Suprapubic skin (tissue), 4 donors: ENCODE measurements at places on chromosomes 12 and 14.
A peak's percentile ranks its signal among the peaks of the same experiment; 100 is the strongest.

DNA sequence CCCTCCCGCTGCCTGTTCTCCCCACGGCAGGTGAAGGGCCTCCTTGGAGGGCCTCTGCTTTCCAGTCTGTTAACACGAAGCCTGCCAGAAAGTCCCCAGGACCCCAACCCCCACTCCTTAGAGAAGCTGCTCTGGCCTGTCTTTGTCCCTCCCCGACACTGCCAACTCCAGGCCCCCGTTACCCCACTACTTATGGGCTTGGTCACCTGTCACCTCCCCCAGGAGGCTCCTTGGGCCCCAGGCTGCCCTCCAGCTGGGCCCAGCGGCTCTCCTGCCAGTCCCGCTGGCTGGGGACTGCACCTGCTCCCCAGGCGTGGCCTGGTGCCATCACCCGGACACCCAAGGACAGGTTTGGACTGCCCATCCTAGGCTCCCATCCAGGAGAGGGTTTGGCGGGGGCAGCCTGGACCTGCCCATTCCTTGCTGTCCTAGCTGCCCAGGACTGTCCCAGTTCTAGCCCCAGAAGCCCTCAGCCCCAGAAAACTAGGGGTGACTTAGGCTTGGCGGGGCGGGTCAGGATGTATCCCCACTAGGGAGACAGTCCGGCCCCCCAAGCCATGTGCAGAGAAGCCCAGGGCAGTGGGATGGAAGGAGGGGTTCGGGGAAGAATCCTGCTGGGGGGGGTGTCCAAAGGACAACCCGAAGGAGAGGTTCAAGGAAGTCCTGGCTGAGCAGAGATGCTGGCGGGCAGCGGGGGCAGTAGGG, 155.7 kb upstream of the C14orf180 start:
- H3K4me1 ChIP-seq, result peaks cover 4% of the 10 kb centered on the region
- H3K27me3 ChIP-seq, result peaks cover 53% of the 10 kb centered on the region
- no peak overlapping the region for H3K27ac ChIP-seq
- H3K36me3 ChIP-seq, result no peaks in the 10 kb centered on the region
- no peak overlapping the region for H3K4me3 ChIP-seq
- peak; percentile 55 for DNase-seq

GRCh38 chr14:99736603-99737371, 52.7 kb downstream of the CYP46A1 start:
- no peak overlapping the region for H3K27ac ChIP-seq
- peaks cover 28% of the 10 kb centered on the region for H3K4me1 ChIP-seq
- no peak for DNase-seq

GRCh38 chr14:64800000-64800399, 79.7 kb downstream of the SPTB start:
- no peaks in the 10 kb centered on the region for H3K4me1 ChIP-seq
- peaks cover 3% of the 10 kb centered on the region for H3K27me3 ChIP-seq
- no peak overlapping the region for H3K4me3 ChIP-seq
- no peak overlapping the region for H3K27ac ChIP-seq
- no peaks in the 10 kb centered on the region for H3K36me3 ChIP-seq

DNA sequence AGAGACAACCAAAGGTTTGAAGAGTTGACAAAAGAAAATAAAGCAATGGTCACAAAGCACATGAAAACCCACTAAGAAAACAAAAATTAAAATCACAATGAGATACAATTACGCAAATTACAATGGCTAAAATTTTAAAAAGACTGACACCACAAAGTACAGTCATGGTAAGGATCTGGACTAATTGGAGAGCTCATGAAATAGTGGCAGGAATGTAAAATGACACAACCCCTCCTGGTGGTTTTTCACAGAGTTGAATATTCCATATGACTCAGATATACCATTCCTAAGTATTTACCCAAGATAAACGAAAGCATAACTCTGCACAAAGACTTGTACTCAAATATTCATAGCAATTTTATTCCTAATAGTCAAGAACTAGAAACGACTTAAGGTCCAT, 65.9 kb downstream of the NOVA1 start:
- H3K36me3 ChIP-seq, result no peaks in the 10 kb centered on the region
- H3K4me1 ChIP-seq, result peaks cover under 1% of the 10 kb centered on the region
- H3K4me3 ChIP-seq, result no peak overlapping the region
- no peak for DNase-seq
- no peaks in the 10 kb centered on the region for H3K27me3 ChIP-seq
- H3K27ac ChIP-seq, result no peak overlapping the region

DNA sequence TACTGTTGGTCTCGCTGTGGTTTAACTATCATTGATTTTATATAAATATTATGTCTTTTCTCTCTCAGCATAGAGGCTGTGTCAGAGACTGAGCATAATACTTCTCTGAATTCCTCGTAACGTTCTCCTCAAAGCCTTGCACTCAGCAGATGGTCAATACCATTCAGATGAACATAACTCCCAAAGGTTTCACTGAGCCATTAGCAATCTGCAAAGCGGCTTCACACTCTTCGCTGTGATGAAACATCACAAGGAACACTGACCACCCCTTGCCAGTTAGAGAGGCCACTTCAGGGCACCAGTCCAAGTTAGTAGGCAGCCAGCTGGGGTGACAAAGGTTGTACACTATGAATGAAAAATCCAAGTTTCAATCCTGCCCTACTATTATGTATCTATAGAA, 30.1 kb upstream of the STON2 start:
- H3K27me3 ChIP-seq, result no peaks in the 10 kb centered on the region
- no peak overlapping the region for H3K4me3 ChIP-seq

DNA sequence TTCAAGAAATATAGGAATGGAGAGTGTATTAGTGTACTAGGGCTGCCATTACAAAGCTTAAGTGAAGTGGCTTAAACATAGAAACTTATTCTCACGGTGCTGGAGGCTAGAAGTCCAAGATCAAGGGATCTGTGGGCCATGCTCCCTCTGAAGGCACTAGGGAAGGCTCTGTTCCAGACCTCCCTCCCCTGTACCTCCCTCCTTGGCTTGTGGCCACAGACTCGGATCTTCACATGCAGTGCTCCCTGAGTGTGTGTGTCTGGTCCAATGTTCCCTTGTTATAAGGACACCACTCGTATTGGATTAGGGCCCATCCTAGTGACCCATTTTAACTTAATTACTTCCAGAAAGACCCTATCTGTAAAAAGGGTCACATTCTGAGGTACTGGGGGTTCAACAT, 225.6 kb downstream of the VRK1 start:
- H3K27me3 ChIP-seq, result peaks cover 17% of the 10 kb centered on the region
- no peak overlapping the region for H3K27ac ChIP-seq
- H3K36me3 ChIP-seq, result no peaks in the 10 kb centered on the region
- H3K4me1 ChIP-seq, result no peaks in the 10 kb centered on the region
- H3K4me3 ChIP-seq, result no peak overlapping the region

DNA sequence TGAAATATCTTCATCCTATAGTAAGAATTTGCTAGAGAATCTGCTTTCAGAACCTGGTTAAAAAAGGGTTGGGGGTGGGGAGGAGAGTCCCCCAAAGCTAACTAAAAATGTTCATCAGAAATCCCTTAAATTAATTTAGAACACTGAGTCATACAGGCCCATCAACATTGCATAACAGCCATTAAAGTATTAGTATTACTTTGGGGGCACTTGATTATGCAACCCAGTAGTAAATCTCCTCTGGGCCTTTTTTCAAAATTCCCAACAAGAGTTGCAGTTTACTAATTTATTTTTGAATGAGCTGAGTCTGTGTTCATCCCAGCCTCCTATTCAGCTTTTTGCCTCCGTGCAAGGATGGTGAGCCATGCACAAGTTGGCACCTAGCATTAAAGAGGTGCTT, 8.8 kb upstream of the SLC24A4 start:
- no peak for DNase-seq
- H3K36me3 ChIP-seq, result no peaks in the 10 kb centered on the region
- peaks cover 9% of the 10 kb centered on the region for H3K27me3 ChIP-seq
- no peak overlapping the region for H3K27ac ChIP-seq

DNA sequence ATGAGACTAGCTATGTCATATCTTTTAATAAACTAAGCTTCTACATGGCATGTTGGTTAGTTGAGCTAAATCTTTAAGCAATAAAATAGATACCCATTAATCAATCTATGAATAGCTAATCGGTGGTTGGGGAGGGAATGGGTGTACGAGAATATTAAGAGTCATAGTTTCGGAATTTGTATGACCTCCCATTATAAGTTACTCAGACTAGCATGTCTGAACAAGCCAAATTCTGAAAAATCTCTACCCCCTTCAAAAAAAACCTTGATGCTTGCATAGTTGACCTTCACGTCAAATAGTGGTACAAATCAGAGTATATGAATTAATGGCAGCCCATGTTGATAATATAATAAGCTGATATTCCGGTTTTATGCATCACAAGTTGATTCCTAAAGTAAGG, 60.0 kb downstream of the PLEKHG7 start:
- H3K4me3 ChIP-seq, result no peak overlapping the region
- H3K36me3 ChIP-seq, result no peaks in the 10 kb centered on the region
- H3K27ac ChIP-seq, result no peak overlapping the region
- H3K4me1 ChIP-seq, result no peaks in the 10 kb centered on the region

GRCh38 chr12:104360157-104360556, 56.6 kb downstream of the EID3 start:
- no peaks in the 10 kb centered on the region for H3K4me1 ChIP-seq
- no peaks in the 10 kb centered on the region for H3K27me3 ChIP-seq
- DNase-seq, result no peak
- no peak overlapping the region for H3K4me3 ChIP-seq
- no peaks in the 10 kb centered on the region for H3K36me3 ChIP-seq
- H3K27ac ChIP-seq, result no peak overlapping the region

DNA sequence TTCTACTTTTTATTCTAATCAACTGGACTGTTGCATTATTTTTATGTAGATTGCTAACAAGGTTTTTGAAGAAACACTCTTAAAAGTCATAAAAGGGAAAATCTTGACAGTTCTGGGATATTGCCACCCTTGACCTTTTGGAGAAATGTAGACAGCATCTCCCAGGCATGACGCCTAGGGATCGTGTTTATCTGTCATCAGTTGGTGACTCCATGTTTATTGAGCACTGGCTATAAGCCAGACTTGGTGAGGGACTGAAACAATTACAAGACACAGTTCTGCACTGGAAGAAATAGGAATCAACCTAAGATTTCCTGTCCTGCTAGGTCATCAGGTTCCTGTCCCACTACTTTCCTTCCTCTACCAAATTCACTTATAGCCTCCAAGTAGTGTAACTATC, 34.5 kb downstream of the HMGA2 start:
- H3K27ac ChIP-seq, result no peak overlapping the region
- no peak for DNase-seq
- H3K4me3 ChIP-seq, result no peak overlapping the region
- no peaks in the 10 kb centered on the region for H3K36me3 ChIP-seq
- no peaks in the 10 kb centered on the region for H3K4me1 ChIP-seq

DNA sequence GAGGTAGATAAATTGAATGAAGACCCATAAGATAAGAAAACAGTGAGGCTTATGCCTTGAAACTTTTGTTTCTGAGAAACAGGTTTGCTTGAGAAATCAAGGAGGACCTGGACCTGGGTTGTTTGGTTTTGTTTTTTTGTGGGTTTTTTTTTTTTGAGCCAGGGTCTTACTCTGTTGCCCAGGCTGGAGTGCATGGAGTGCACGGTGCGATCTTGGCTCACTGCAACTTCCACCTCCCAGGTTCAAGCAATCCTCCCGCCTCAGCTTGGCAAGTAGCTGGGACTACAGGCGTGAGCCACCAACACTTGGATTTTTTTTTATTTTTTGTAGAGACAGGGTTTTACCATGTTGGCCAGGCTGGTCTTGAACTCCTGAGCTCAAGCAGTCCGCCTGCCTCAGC, 9.0 kb upstream of the PPTC7 start:
- DNase-seq, result no peak
- H3K36me3 ChIP-seq, result no peaks in the 10 kb centered on the region

GRCh38 chr14:58100735-58101368, 51.2 kb downstream of the ARMH4 start:
- no peak overlapping the region for H3K27ac ChIP-seq
- no peaks in the 10 kb centered on the region for H3K4me1 ChIP-seq
- no peak overlapping the region for H3K4me3 ChIP-seq
- H3K36me3 ChIP-seq, result no peaks in the 10 kb centered on the region

GRCh38 chr12:128091101-128091720, 175.8 kb upstream of the TMEM132C start:
- H3K27ac ChIP-seq, result no peak overlapping the region
- H3K4me3 ChIP-seq, result no peak overlapping the region
- no peaks in the 10 kb centered on the region for H3K27me3 ChIP-seq
- no peaks in the 10 kb centered on the region for H3K36me3 ChIP-seq
- DNase-seq, result no peak
- no peaks in the 10 kb centered on the region for H3K4me1 ChIP-seq

DNA sequence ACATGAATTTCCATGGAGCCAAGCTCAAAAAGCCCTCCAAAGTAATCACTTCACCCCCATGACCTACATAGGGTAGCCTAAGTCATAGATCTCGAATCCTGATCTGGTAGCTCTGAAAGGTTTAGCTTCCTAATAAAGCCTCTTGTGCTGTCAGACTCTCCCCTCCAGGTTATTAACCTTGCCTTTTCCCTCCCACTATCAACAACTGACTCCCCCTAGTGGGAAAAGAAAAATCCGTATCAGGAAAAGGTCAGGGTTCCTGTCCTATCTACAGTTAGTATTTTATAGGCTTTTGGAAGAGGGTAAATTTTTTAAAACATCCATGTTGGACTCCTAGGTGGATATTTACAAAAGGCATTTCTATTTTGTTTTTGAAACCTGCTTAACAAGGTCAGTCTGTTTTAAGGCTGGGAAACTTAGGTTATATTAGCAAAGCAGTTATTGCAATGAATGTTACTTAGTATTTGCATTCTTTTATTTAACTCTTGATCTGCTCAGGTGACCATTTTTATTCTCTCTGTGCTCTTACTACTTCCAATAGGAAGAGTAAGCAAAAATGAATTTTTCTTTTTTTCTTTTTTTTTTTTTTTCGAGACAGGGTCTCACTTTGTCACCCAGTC, 8.0 kb downstream of the YY1 start:
- no peak overlapping the region for H3K27ac ChIP-seq
- no peaks in the 10 kb centered on the region for H3K27me3 ChIP-seq
- no peak overlapping the region for H3K4me3 ChIP-seq
- peaks cover 73% of the 10 kb centered on the region for H3K4me1 ChIP-seq
- no peak for DNase-seq
- no peaks in the 10 kb centered on the region for H3K36me3 ChIP-seq

DNA sequence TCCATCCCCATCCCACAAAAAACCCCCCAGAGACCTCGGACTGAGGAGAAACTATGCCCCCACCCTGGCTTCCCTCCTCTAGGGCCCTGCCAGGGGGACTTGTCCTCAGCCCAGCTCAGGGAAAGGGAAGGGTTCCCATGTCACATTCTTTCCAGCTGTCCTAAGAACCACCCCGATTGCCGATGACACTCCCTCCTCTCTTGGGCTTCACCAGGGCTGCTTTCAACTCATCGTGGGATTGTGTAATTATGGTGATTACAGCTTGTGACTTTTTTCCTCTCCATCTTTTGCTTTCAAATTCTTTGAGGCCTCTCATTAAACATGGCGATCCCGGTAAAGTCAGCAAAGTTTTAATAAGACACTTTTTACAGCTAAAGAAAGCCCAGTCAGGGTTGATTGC, 344.0 kb downstream of the DPF3 start:
- no peaks in the 10 kb centered on the region for H3K36me3 ChIP-seq
- no peak overlapping the region for H3K27ac ChIP-seq
- peaks cover 6% of the 10 kb centered on the region for H3K4me1 ChIP-seq
- H3K4me3 ChIP-seq, result no peak overlapping the region
- DNase-seq, result no peak
- H3K27me3 ChIP-seq, result peaks cover 15% of the 10 kb centered on the region
